Activated T-helper 1 cell treated with anti-CD3 and anti-CD28 coated beads, Interleukin-12 subunit alpha, Interleukin-12 subunit beta, Interleukin-2, Interleukin-4 antibody, amounts not matched to agents 30 ng/mL and 10 ng/mL and 1 ng/mL, durations not matched to agents 14 hours and 24 hours and 36 hours (primary cell): ENCODE measurements at places on chromosomes 4 and X. TPM values are rescaled to one million over a fixed set of nuclear protein-coding genes. Genes with fewer than 3 reads are reported as not detected.

The TNIP3 gene
- 21.9 and 23.9 TPM in 2 replicates for total RNA-seq

DNA sequence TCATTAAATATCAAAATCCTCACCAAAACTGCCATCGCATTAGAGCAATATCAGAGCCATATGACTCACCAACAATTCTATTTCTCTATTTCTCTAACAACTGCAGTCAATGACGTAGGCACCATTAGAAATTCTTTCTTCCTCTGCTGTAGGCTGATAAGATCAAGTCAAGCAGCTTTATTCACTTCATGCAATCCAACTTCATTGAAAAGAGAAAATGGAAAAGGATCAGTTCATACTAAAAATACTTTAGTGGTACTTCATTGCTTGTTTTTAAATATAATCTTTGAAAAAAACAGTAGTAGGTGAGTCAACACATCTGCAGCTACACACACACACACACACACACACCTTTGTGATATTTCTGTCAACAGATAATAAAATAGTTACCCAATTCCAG lies 345.3 kb upstream of the TENM3 start:
- DNase-seq = no peak
- no peaks in the 10 kb centered on the region for H3K36me3 ChIP-seq
- H3K27ac ChIP-seq = no peak overlapping the region
- H3K4me1 ChIP-seq = no peaks in the 10 kb centered on the region
- H3K4me3 ChIP-seq = no peak overlapping the region
- H3K27me3 ChIP-seq = no peaks in the 10 kb centered on the region

DNA sequence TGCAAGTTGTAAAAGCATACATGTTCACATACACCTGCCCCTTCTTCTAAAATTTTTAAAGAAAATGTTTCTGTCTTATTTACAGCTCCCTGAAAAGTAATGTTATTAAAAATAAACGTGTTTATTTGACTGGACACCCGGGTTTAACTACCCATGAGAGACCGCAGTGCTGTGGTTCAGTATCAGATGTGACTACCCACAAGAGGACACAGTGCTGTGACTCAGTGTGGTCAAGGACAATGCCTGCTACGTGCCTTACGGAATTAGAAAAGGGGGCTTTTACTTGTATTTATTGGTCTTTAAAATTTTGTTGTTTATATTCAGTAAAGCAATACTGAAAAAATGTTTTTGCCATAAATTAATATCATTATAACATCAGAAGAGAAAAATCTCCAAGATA lies 641.4 kb downstream of the TRIML1 start:
- H3K36me3 ChIP-seq = no peaks in the 10 kb centered on the region
- no peak for DNase-seq
- H3K4me3 ChIP-seq = no peak overlapping the region
- H3K27ac ChIP-seq = no peak overlapping the region

The AMTN gene
- total RNA-seq = not detected in 2 replicates

DNA sequence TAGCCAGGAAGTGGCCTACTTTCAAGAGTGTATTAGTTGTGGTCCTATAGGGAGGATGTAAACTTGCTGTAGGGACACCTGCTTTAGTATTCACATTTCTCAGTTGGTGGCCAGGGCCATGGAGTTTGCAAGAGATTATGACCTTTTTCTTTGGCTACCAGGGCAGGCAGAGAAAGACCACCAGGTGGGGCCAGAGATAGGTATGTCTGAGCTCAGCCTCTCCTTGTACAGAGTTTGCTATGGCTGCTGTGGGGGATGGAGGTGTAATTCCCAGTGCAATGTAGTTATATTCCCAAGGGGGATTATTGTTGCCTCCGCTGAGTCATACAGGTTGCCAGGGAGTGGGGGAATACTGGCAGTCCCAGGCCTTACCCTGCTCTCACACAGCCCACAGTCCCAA lies 26.3 kb upstream of the DACH2 start:
- H3K27ac ChIP-seq = no peak overlapping the region
- H3K4me1 ChIP-seq = no peaks in the 10 kb centered on the region
- no peaks in the 10 kb centered on the region for H3K27me3 ChIP-seq
- H3K4me3 ChIP-seq = no peak overlapping the region

DNA sequence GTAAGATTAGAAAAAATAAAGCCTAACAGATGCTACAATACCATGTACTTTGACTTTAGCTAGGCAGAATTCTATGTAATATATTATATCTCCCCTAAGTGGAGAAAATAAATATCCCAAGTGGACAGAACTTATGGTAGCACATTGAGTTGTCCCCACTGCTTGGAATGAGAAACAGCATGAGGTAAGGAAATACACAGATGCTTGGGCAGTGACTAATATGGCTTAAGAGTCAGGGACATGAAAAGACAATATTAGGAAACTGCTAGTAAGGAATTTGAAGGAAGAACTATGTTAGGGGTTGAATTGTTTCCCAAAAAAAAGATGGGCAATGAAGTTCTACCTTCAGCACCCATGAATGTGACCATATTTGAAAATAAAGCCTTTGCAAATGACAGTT lies 2265.1 kb downstream of the PCDH7 start:
- H3K4me1 ChIP-seq = no peaks in the 10 kb centered on the region
- H3K27ac ChIP-seq = no peak overlapping the region
- H3K4me3 ChIP-seq = no peak overlapping the region
- H3K27me3 ChIP-seq = no peaks in the 10 kb centered on the region
- no peaks in the 10 kb centered on the region for H3K36me3 ChIP-seq

DNA sequence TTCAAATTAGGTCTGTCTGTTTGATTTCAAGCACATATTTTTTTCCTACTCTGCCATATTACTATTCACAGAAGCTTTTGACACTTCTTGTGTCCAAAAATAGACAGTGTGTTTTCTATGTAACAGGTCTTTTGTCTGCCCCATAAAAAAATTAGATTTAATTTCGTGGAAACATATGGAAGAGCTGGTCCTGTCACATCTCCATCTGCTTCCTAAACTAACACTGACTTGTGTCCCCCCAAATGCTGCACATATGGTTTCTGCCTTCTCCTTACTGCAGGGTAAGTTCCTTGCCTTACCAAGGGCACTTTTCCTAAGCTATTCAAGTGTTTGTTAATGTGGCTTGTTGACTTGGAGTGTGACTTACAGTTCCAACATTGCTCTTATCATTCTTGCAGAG lies 340.7 kb upstream of the ARX start:
- no peak for DNase-seq
- no peaks in the 10 kb centered on the region for H3K4me1 ChIP-seq
- H3K27ac ChIP-seq = no peak overlapping the region
- H3K36me3 ChIP-seq = no peaks in the 10 kb centered on the region

DNA sequence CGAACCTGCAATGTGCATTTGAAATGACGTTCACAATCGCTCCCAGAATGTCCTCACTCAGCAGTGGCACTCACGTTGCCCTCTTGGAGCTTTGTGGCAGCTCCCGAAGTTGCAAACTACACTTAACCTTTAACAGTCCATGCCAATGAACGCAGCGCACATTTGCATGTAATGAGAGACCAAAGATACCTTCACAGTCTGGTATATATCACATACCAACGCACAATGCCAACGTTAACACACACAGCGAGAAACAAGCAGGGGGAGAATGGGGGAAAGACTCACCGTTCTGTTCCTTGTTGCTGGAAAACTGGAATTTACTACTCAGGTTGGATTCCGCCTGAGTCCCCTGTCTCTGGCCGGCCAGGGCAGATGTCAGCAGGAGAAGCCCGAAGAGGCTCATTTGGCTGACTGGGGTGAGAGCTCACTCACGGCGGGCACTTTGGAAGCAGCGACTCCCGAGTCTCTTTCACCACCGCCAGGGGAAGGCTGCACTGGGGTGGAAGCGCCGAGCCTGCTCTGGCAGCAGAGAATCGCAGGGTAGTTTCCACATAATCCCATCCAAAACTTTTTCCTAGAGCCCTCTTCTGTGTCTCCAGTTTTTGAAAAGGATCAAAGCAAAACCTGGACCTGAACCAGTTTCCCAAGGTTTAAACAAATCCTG lies 966 bp downstream of the PDGFC start:
- peaks cover 39% of the 10 kb centered on the region for H3K27me3 ChIP-seq
- no peak for DNase-seq
- H3K4me3 ChIP-seq = peak overlapping the region; percentile 60
- H3K36me3 ChIP-seq = peaks cover 3% of the 10 kb centered on the region
- peaks cover 7% of the 10 kb centered on the region for H3K4me1 ChIP-seq

GRCh38 chr4:145055533-145056257 lies 42.3 kb downstream of the ANAPC10 start:
- no peak overlapping the region for H3K27ac ChIP-seq
- H3K36me3 ChIP-seq = peaks cover 11% of the 10 kb centered on the region
- peaks cover 19% of the 10 kb centered on the region for H3K4me1 ChIP-seq
- H3K27me3 ChIP-seq = no peaks in the 10 kb centered on the region

The AGA gene
- total RNA-seq = 16.0 and 16.3 TPM in 2 replicates

DNA sequence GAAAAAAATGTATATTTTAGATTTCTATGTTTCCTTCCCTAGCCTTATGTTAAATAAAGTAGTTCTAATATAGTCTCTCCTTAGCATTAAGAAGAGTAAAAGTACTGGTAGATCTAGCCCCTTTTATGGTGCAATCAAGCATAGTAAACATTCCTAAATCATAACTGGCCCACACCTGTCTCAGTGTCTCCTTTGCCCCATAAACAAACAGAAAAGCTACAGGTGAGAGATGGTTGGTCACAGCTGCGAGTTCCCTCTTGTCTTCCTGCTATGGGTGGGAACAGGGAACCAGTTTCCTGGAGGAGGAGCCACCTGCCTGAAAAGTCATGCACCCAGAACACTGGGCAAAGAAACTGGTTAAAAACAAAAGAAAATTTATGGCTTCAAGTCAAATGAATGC lies 16.6 kb downstream of the SOWAHB start:
- no peaks in the 10 kb centered on the region for H3K4me1 ChIP-seq
- H3K27me3 ChIP-seq = peaks cover 15% of the 10 kb centered on the region
- no peaks in the 10 kb centered on the region for H3K36me3 ChIP-seq
- no peak overlapping the region for H3K4me3 ChIP-seq

The TMSB15A gene
- total RNA-seq = not detected in 2 replicates
